ENCODE measurements at places on chromosomes 5 and 9.

DNA sequence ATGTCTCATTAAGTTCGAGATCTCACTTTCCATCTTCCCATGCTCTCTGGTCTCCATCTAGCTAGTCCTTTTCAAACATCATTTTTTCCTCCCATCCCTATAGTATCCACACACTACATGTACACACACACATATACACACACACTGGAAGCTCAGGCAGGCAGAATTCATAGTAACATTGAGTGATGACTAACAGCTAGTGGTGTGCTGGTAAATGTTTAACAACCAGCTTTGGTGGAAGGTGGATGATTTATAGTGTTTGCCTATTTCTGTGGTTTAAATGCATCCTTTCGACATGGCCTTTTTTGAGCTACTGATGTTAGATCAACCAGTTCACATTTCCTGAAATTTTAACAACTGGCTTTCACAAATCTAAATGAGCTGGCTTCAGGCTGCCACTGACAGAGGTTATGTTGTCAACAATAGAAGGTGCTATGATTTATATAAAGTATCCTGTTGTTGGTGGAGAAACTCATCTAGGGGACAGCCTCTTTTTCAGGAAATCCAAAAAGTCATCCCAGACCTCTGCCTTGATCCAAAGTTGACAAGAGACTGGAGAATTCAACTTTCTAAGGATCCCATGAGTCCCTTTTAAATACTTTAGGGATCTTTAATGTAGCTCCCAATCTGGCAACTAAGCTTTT is 117.8 kb downstream of the CCDC192 start:
- peak; percentile 93 for DNase-seq

GRCh38 chr5:78404682-78405293 is 44.4 kb downstream of the SCAMP1 start:
- DNase-seq: no peak

DNA sequence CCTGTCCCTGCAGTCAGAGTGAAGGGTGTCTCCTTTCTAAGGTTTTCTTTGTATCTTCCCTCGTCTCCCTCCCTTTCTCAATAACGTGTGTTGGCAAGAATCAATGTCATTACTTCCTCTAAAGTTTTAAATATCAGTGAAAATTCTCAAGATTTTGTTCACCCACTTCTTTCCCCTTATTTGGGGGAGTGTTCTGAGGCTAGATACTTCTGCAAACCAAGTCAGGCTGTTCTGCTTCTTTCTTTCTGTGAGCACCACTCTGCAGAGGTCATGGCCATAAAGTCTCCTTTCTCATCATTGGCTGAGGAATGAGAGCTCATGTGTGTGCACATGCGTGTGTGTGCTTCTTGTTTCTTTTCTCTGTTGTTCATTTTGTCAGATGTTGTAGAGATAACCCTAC is 26.6 kb upstream of the SPATA31C2 start:
- no peak for DNase-seq

DNA sequence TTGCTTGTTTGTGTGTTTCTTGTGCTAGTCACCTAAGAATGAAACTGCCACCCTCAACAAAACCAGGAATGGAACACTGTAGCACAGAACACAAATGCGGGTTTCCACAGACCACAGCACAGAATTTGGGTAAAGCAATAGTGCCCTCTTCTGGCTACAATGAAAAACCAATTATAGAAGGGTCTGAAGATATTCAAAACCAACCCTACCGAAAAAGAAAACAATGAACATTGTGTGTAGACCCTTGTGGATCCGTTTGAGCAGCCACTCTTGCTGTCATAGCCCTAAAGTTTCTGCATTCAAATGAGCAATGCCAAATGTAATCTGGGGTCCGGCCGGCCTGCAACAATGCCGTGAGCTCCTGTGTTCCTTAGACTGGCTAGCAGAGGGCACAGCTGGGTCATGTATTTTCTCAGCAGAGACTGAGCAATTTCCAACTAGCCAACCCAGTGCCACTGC is 8.3 kb upstream of the ENC1 start:
- peak; percentile 26 for DNase-seq

- no peak for DNase-seq
These were observed 118.7 kb upstream of the GAS1 start for GRCh38 chr9:87065981-87066380.

DNA sequence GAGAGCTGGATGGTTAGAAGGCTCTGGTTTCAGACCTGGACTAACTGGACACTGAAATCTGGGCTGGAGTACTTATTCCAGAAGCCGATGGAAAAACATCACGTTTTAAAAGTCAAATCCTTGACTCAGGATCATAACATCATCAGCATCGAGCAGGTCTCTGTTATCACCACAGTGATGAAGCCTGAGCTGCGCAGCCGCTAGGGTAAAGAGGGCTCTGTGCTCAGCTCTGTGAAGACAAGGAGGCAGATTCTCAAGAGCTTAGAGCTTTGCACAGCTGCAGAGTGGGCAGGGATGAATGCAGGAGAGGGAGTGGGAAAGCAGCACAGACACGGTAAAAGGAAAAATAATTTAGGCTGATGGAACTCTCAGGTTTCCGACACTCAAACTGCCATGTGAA is 208.8 kb upstream of the TAS2R1 start:
- DNase-seq: no peak

DNA sequence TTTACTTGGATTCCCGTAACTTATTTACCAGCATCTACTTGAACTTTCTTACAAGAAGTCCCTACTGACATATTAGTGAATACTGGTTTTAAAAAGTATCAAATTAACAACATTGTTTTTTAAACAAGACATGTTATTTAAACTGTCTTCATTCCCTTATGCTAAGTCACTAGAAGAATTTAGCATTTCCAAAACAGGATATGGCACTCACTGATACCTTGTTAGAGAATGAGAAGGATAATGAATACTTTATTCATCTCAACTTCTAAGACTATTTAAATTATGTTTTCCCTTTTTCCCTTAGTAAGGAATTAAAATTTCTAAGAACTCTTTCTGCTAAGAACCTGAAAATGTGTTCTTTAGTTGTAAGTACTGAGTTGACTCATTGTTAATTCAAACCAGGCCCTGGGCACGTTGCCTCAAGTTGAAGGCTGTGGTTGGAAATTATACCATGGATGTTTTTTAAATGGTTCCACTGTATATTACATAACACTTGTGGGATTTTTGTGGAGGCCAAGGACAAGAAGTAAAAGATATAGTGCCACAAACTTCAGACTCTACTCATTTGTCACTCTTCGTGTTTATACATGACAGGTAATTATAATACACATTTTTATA is 219.0 kb upstream of the EDIL3 start:
- no peak for DNase-seq

GRCh38 chr9:38008168-38009034 is 60.6 kb downstream of the SHB start:
- DNase-seq: peak; percentile 96

GRCh38 chr5:98795243-98795642 is 21.8 kb downstream of the RGMB start:
- DNase-seq: no peak

- no peak for DNase-seq
These were observed 339.5 kb downstream of the BNC2 start for GRCh38 chr9:16530669-16531642.

- no peak for DNase-seq
These were observed 42.3 kb downstream of the ROR2 start for GRCh38 chr9:91907484-91908292.

- no peak for DNase-seq
These were observed 60.4 kb upstream of the CTSL start for GRCh38 chr9:87665505-87665904.

- DNase-seq: no peak
These were observed 65.3 kb downstream of the GADD45G start for GRCh38 chr9:89670114-89670513.

DNA sequence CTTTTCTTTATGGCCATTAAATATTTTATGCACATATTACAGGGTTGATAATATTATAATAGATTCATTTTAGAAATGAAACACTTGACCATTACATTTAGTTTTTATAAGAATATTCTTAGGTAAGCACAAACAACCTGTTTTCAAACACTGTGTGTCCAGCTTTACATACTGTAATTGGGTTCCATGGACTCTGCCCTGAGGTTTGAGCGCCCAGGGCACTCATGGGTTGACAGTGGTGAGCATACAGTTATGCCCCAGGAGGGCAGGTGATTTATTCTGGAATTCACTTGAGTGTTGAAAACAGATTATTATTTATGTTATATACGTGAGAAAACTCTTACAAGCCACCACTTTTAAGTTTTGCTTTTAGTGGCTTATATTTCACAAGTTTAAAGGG is 33.7 kb downstream of the TRIO start:
- DNase-seq: no peak

GRCh38 chr9:134550584-134550983 is 91.0 kb upstream of the COL5A1 start:
- DNase-seq: no peak

- no peak for DNase-seq
These were observed 382.1 kb downstream of the KDM4C start for GRCh38 chr9:7139886-7140285.

- no peak for DNase-seq
These were observed 263.9 kb downstream of the SAXO1 start for GRCh38 chr9:18768951-18769622.

DNA sequence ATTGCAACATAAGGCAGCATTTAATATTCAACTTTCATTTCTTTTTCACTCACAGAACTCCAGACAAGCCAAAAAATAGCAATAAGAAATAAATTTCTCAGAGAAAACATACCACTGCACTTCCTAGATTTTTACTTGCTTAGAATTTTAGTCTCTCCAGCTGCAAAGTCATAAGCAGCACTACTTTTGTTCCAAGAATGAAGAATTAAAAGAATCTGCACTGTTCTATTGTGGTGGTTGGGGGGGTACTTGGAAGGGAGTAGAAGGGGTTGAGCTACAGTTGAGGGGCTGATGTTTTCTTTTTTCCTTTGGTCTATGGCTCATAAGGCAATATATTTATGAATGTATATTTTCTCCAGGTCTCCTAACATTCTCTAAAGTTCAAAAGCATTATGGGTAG is 144.5 kb downstream of the KIAA0825 start:
- DNase-seq: no peak

DNA sequence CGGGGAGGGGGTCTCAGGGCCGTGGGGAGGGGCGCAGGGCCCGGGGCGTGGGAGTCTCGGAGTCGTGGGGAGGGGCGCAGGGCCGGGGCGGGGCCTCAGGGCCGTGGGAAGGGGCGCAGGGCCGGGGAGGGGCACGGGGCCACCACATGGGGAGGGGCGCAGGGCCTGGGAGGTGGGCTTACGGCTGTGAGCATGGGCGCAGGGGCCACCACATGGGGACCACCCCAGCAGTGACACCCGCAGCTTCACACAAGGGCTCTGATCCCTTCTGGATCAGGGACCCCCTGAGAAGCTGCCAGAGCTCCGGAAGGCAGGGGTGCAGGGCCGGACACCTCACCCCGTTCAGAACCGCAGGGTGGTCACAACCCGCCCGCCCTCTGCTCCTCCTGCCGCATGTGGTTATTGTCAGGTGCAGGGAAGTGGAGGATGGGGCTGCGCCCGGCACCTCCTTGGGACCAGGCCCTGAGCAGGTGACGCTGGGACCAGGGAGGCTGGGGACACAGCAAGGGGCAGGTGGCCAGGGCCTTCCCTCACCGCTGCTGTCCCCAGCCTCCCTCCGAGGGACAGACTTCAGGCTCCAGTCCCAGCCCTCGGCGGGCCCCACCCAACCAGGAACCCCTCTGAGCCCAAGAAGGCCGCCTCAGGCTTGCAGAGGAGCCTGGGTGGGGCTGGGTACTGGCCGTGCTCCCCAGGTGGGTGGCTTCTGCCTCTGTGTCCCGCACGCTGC is 53.7 kb downstream of the EXD3 start:
- DNase-seq: no peak

DNA sequence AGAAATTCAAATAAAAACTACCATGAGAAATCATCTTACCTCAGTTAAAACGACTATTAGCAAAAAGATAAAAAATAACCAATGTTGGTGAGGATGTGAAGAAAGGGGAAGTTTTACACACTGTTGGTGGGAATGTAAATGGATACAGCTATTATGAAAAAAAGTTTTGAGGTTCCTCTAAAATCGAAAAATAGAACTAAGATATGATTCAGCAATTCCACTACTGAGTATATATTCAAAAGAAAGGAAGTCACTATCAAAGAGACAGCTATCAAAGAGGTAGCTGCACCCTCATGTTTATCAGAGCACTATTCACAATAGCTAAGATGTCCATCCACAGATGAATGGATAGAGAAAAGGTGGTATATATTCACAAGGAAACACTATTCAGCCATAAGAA is 1888.4 kb downstream of the MAT2B start:
- no peak for DNase-seq

DNA sequence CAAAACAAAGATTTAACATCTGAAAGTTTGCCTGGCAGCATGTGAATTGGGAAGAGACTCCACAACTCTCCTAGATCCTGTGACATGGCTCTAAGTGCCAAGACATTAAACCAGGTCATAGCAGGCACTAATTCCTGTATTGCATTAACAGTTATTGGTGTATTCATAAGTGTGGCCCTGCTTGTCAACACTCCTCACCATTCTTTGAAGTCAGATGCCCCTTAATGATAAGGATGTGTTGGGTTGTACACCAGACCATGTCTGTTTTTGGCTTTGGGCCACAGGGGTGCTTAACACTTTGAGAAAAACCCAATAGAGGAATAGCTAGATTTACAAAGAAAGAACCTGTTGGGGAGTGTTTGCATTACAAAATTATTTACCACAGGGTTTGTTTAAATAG is 43.4 kb upstream of the PDE8B start:
- DNase-seq: no peak

GRCh38 chr9:108269371-108269770 is 586.4 kb downstream of the ACTL7B start:
- no peak for DNase-seq

- no peak for DNase-seq
These were observed 15.0 kb downstream of the FER start for GRCh38 chr5:108762660-108763059.

- no peak for DNase-seq
These were observed 1.4 kb downstream of the COL23A1 start for GRCh38 chr5:178588769-178589168.

GRCh38 chr5:60843386-60843935 is 608 bp downstream of the ELOVL7 start:
- no peak for DNase-seq

- peak; percentile 94 for DNase-seq
These were observed 33.9 kb downstream of the OLFML2A start for GRCh38 chr9:124810663-124811355.

- DNase-seq: peak; percentile 15
These were observed 25.6 kb upstream of the ANKRD31 start for GRCh38 chr5:75262271-75262670.
